ENCODE measurements at places on chromosomes 5 and 9.

DNA sequence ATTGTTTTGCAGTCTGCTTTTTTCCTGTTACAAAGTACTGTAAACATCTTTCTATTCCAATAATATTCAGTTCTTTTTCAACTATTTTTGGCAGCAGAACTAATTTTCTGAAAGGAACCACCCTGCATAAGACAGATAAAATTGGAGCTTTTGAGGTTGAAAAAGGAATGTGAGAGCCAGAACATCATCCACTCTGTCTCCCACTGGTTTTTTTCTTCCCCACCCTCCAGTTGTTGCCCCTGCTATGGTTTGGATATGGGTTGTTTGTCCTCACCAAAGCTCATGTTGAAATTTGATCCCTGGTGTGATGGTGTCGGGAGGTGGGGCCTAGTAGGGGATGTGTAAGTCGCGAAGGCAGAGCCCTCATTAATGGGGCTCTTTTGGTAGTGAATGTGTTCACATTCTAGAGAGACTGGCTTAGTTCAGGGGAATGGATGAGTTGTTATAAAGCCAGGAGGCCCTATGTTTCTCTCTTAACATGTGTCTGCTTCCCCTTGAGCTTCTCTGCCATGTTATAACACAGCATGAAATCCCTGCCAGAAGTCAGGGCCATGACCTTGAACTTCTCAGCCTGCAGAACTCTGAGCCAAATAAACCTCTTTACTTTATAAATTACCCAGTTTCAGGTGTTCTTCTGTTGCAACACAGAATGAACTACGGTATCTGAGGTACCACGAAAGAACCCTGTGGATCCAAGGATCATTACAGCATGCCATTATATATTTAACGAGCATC, 34.8 kb upstream of the MAST4 start:
- H3K4me3 ChIP-seq, result no peak overlapping the region
- H3K27me3 ChIP-seq, result no peaks in the 10 kb centered on the region
- no peaks in the 10 kb centered on the region for H3K4me1 ChIP-seq
- DNase-seq, result no peak
- no peaks in the 10 kb centered on the region for H3K36me3 ChIP-seq
- no peak overlapping the region for H3K27ac ChIP-seq

- no peaks in the 10 kb centered on the region for H3K4me1 ChIP-seq
- no peaks in the 10 kb centered on the region for H3K27me3 ChIP-seq
- H3K4me3 ChIP-seq, result no peak overlapping the region
- H3K27ac ChIP-seq, result no peak overlapping the region
- DNase-seq, result no peak
- H3K36me3 ChIP-seq, result peaks cover 17% of the 10 kb centered on the region
Measured at GRCh38 chr9:114621975-114622609, 11.0 kb downstream of the TMEM268 start.

DNA sequence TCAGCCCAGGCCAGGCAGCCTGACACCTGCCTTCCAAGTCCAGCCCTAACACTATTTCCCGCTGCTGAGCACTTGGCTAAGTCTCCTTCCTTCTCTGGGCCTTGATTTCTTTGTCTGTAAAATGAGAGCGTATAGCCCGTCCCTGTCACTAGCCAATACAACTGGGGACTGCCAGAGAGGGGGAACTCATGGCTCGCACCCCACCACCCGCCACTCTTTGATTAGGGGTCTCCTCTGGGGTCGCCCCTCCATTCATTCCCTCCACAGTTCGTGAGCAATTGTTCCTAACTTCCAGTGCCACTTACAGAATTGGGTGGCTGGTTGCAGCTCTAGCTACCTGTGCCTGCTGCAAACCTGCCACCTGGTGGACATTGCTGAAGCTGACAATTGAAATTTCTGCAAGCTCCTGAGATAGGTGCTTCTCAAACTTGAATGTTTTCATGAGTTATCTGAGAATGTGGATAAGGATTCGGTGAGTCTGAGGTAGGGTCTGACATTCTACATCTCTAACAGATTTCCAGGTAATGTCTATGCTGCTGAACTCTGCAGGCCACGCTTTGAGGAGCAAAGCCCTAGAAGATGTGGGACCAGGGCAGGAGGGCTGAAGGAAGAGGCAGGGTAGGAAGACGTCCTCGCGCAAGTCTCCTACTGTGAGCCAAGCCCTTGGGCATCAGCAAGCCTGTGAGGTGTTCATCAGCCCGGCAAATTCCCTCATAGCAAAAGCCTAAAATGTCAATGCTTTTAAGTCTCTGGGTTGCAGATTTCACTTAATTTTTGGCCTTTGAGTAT, 13.3 kb upstream of the RECK start:
- H3K4me1 ChIP-seq, result no peaks in the 10 kb centered on the region
- no peak overlapping the region for H3K27ac ChIP-seq
- no peaks in the 10 kb centered on the region for H3K36me3 ChIP-seq
- no peaks in the 10 kb centered on the region for H3K27me3 ChIP-seq
- no peak overlapping the region for H3K4me3 ChIP-seq

- peak overlapping the region; percentile 85 for H3K4me3 ChIP-seq
- peaks cover 44% of the 10 kb centered on the region for H3K36me3 ChIP-seq
- peaks cover 29% of the 10 kb centered on the region for H3K4me1 ChIP-seq
- H3K27ac ChIP-seq, result no peak overlapping the region
Measured at GRCh38 chr9:132077881-132078698, 1.6 kb downstream of the MED27 start.

DNA sequence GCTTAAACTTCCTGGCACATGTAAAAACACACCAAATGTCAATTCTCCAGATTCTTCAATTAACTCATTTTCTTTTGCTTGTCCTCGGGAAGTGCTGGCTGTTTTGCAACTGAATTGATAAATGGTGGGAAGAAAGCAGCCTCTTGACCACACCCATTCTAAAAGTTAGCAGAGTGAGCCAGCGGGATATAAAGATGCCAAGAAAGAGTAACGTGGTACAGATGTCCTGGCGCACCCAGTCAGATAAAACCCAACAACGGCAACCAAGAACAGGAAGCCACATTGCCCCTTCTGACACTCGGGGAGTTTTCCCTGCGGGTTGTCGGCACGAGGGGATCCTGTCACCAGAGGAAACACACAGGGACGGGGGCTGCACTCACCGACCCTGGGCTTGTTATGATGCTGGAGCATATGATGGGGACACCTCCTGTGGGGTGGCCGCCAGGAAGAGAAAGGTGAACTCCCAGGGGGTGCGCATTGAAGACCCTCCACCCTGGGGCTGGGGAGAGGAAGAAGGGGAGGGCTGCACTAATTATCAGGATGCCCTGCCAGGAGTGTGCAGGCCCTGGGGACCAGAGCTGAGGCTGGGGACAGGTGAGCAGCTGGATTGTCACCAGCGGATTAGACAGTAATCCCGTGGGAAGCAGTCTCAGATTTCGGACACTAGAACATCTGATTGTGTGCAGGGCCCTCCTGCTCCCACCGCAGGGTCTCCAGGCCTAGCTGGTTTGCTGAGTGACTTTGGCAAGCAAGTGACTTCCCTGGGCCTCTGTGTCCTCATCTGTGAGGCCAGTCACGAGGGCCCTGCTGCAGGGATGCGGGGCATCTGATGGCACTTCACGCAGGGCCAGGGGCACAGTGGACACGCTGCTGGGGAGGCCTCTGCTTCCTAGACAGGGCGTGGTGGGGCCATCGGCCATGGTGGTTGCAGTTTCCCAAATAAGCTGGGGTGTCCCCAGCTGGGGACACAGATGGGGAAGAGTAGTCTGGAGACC, 59.2 kb downstream of the CRB2 start:
- no peaks in the 10 kb centered on the region for H3K4me1 ChIP-seq
- DNase-seq, result no peak
- no peak overlapping the region for H3K4me3 ChIP-seq
- H3K27ac ChIP-seq, result no peak overlapping the region
- no peaks in the 10 kb centered on the region for H3K27me3 ChIP-seq

DNA sequence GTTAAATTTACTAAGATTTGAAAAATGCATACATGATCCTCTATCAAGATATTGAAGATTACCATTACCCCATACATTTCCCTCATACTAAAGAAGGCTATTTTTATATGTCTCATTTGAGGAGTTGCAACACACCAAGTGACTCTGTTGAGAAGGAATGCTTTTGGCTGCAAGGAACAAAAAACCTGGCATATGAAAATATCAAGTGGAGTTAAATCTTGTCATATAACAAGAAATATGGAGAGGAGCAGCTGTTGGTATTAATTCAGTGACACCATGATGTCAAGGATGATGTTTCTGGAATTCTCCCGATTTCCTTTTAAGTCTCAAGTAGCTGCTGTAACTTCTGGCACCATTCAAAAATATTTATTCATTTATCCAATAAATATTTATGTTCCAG, 193.8 kb downstream of the CSNK1G3 start:
- no peaks in the 10 kb centered on the region for H3K36me3 ChIP-seq
- no peak overlapping the region for H3K4me3 ChIP-seq
- no peaks in the 10 kb centered on the region for H3K4me1 ChIP-seq
- DNase-seq, result no peak
- H3K27ac ChIP-seq, result no peak overlapping the region
